ENCODE measurements at places on chromosomes 16 and 17. TPM values are rescaled to one million over a fixed set of nuclear protein-coding genes. Genes with fewer than 3 reads are reported as not detected.

CENPV gene
- 98.9 TPM for total RNA-seq

RNF135 gene
- total RNA-seq, result 1.9 TPM

HOXB6 gene
- not detected for total RNA-seq

JPH3 gene
- total RNA-seq, result 68.2 TPM

DHRS7C gene
- not detected for total RNA-seq

RASL10B gene
- 6.6 TPM for total RNA-seq

CORO6 gene
- 2.5 TPM for total RNA-seq

CCL14 gene
- total RNA-seq, result not detected

NRN1L gene
- total RNA-seq, result not detected

TSNAXIP1 gene
- total RNA-seq, result 6.3 TPM

KIF2B gene
- not detected for total RNA-seq
